ENCODE measurements at places on chromosomes 1 and 21.

- DNase-seq = no peak
Measured at GRCh38 chr1:50417946-50418599, 5.2 kb downstream of the DMRTA2 start.

- DNase-seq = peak; percentile 36
Measured at GRCh38 chr1:50959303-50959912, 659 bp downstream of the FAF1 start.

- no peak for DNase-seq
Measured at GRCh38 chr1:98055457-98055856, 134.6 kb upstream of the DPYD start.

DNA sequence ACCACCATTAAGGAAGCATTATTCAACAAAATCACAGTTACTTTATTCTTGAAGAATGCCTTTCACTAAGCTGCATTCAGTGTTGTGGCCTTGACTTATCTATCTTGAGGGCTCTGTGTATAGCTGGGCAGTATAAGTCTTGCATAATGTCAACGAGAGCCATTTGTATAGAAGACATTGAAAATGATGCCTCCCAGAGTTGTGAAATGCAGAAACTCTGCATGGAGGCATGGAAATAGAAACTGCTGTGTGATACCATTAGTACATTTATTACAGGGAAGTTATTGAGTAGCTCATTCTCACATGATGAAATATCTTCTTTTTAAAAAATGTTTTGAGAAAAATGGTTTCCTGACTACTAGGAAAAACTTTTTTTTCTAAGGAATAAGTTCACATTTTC lies 111.4 kb upstream of the SNX7 start:
- DNase-seq = no peak

GRCh38 chr1:145918992-145919939 lies 749 bp upstream of the PEX11B start:
- peak; percentile 20 for DNase-seq

GRCh38 chr1:7888248-7889081 lies 35.6 kb upstream of the UTS2 start:
- DNase-seq = no peak

DNA sequence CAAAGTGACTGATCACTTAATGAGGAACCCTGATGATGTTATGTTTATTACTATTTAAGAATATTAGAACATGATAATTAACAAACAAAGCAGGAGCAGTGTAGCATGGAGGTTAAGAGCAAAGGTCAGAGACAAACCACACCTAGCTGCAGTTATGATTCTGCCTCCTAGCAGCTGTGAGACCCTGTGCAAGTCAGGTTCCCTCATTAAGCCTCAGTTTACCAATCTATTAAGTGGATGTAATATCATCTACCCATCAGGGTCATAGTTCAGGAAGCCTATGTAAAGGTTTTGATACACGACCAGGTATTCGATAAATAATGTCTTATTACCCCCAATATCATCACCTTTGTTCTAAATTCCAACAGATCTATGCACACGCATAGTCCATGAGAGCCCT lies 32.0 kb downstream of the DUSP10 start:
- no peak for DNase-seq

DNA sequence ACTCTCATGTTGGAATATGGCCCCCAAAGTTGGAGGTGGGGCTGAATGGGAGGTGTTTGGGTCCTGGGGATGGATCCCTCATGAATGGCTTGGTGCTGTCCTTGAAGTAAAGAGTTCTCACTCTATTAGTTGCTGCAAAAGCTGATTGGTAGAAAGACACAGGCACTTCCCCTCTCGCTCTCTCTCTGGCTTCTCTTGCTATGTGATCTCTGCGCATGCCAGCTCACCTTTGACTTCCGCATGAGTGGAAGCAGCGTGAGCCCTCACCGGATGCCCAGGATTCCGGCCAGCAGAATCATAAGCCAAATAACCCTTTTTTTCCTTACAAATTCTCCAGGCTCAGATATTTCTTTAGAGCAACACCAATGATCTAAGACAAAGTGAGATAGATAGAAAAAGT lies 20.9 kb upstream of the CCSAP start:
- DNase-seq = peak; percentile 7

DNA sequence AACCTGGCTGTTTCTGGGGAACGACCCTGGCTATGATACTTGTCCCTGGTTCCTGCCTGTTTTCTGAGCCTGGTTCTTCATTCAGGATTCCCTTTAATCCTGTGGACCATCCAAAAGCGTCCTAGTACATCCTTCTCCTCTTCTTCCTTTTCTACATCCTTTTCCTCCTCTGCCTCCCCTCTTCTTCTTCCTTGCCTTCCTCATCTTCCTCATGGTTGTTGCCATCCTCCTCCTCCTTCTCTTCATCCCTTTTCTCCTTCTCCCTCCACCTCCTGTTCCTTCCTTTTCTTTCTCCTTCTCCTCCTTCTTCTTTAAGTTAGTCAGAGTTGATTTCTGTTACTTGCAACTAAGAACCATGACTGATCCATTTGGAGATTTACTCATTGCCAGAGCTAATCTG lies 197.8 kb downstream of the FOXD2 start:
- no peak for DNase-seq

- peak; percentile 30 for DNase-seq
Measured at GRCh38 chr1:227895828-227896685, 51.7 kb downstream of the WNT9A start.

GRCh38 chr1:109659997-109660690 lies 4.2 kb downstream of the GSTM4 start:
- DNase-seq = no peak

- DNase-seq = peak; percentile 79
Measured at GRCh38 chr1:192303029-192303428, 13.8 kb upstream of the RGS21 start.

GRCh38 chr1:222757646-222758268 lies 20.8 kb downstream of the FAM177B start:
- no peak for DNase-seq

DNA sequence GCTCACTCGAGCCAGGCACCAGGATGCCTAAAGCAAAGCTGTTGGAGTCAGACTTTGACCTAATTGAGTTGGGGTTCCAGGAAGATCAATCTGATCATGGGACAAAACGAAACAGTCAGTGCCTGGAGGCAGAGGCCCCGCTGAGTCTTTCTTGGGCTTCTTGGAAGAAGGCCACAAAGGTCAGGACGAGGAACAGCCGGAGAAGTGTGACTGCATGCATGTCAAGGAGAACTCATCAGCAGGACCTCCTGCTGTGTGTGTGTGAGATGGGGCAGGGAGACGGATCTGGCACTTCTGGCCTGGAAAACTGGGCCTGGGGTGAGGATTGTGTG lies 190.8 kb downstream of the CAMTA1 start:
- no peak for DNase-seq

GRCh38 chr1:43851561-43852338 lies 81.9 kb upstream of the ARTN start:
- DNase-seq = no peak

DNA sequence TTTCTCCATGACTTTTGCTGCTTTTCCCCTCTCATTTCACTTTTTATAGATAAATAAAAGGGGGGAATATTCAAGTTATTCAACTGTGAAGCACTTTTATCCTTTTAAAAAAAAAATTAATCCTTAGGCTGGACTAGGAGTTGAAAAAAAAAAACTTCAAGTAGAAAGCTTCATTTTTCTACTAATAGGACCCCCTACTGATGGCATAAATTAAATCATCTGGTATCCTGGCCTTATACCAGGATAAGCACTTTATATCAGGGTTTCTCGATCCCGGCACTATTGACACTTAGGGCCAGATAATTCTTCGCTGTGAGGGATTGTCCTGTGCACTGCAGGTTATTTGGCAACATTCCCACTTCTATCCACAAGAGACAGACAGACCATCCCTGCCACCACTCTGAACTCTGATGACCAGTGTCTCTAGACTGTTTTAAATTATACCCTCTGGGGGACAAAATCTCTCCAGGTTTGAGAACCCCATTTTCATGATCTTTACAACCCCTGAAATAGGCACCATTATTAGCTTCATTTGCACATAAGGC lies 17.6 kb downstream of the USP33 start:
- no peak for DNase-seq

GRCh38 chr21:39625211-39625895 lies 12.6 kb downstream of the B3GALT5 start:
- DNase-seq = no peak

DNA sequence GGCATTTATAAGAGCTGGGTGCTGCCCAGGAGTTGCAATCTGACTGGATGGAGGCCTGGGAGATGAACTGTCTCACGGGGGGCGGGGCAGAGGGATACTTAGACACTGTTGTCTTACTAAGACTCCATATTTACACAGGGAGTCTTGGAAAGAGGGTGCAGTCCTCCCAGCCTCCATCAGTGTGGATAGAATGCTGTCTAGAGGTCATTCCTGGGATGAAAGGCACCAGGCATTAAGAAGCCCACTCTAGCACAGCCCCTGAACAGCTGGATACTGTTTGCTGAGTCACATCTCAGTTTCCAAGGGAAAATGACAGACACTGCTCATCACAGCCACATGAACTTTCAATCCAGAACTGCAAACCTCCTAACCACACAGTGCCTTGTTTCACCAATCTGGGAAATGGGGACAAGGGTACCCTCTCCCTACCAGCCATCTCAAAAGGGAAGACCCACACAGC lies 43.3 kb downstream of the SSBP3 start:
- DNase-seq = peak; percentile 36

GRCh38 chr1:125087247-125087646 lies 3902.5 kb downstream of the SRGAP2C start:
- no peak for DNase-seq

DNA sequence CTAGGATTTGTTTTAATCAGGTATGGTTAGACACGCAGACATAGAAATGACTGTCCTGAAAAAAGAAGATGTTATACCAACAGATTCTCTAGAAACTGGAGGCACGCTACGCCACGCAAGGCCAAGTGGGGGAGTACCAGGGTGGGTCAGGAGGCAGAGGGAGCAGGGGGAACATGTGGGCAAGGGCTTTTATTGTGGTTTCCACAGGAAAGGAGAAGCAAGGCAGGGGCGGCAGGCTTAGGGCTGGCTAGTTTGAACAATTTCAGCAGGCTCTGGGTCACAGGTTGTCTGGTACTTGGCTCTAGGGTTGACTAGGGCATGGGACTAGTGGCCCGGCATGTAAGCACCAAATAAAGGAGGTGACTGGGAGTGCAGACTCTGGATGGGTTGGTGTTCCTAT lies 7.2 kb downstream of the MTARC2 start:
- DNase-seq = no peak

DNA sequence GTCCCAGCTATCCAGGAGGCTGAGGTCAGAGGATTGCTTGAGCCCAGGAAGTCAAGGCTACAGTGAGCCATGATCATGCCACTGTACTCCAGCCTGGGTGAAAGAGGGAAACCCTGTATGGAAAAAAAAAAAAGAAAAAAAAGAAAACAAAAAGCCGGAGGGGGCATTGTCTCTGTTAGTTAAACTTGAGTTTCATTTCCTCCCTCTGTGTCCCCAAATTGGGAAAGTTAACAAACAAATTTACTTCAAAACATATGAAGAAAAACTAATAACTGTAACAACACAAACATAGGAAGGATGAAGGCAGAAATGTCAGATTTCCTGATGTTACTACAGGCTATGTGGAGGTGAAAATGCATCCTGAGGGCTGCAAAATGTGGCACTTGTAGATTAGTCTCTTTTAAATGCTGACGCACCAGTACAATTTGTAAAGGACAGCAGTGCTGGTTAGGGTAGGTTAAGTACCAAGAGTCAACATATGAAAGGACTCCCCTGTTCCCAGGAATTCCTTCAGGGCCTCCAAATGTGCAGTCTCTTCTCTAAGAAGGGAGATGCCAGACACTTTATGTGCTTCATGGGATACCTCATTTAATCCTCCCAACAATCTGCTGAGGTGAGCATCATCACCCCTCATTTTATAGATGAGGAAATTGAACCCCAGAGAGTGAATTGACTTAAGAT lies 52.9 kb downstream of the DEGS1 start:
- no peak for DNase-seq

DNA sequence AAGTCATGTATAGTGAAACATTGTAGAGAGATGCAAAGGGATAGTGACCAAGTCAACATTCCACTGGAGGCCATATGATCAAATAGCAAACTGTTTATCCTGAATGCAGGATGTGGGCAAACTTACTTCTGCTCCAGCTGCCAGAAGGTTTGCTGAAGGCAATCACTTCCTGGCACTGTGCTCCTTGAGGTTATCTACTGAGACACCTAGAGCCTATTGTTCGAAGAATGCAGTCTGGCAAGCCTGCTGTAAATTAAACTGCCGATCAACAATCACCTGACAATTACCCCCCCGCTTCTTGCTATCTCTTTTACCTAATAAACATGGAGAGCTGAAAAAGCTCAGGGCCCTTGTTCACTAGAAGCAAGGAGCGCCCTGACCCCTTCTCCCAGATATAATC lies 139.4 kb upstream of the B3GALT2 start:
- peak; percentile 49 for DNase-seq

GRCh38 chr1:55888685-55889317 lies 673.6 kb upstream of the USP24 start:
- no peak for DNase-seq

DNA sequence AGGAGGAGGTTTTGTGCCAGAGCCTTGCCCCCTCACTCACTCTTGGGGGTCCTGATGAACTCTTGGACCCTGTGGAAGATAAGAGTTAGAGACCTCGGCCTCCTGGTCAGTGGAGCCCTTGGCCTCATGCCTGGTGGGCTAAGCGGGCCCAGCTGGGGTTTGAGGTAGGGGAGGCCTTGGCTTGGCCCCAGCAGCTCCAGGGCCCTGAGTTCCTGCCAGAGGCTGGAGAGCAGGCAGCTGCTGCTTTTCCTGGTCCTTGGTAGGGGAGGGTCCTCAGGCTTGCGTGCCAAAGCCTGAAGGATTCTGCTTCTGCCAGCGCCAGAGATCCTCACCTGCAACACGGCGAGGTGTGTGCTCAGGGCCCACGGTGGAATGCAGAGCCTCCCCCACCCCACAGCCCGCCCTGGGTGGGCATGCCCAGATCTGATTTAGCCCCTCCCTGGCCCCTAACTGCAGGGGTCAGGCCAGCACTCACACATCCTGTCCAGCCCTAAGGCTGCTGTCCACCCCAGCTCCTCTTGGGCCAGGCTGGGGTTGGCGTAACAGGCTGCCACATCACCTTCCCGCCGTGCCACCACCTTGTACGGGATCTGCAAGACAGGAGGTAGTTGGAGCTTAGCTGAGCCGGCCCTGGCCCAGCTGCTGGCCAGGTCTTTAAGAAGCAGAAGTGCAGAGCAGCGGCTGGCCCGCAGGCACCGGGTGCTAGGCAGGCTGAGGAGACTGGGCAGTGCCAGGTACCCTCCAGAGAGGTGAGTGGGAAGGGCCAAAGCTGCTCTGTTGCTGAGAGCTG lies 4.7 kb downstream of the GALE start:
- DNase-seq = no peak

- no peak for DNase-seq
Measured at GRCh38 chr1:231610388-231610787, 16.2 kb upstream of the DISC1 start.

GRCh38 chr1:201740086-201740541 lies 88.8 kb upstream of the IPO9 start:
- DNase-seq = no peak

DNA sequence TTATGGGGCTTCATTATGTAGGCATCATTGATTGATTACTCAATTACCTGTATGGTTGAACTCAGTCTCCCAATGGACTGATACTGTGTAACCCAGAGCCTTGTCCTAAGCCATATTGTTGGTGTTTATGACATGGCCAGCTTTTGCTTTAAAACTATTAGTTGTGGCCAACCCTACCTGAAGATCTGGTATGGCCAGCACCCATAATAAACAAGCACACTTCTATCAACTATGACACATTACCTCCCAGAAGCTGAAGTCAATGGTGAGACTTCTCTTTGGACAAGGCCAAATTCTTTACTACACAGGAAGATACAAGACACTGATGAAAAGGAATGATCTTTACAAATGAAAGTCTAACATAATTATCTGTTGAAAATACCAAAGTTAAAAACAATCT lies 28.8 kb downstream of the MAN1A2 start:
- DNase-seq = no peak

Data from fibroblast of skin of back (primary cell).